ENCODE measurements at places on chromosomes 1 and 21. TPM values are rescaled to one million over a fixed set of nuclear protein-coding genes. Genes with fewer than 3 reads are reported as not detected.

Gene CNTN2
- 0.81 TPM for polyA plus RNA-seq

Gene STUM
- 2.2 TPM for polyA plus RNA-seq

Gene PHTF1
- polyA plus RNA-seq = 28.2 TPM

Gene COPA
- 162 TPM for polyA plus RNA-seq

Gene OR2L3
- not detected for polyA plus RNA-seq

DNA sequence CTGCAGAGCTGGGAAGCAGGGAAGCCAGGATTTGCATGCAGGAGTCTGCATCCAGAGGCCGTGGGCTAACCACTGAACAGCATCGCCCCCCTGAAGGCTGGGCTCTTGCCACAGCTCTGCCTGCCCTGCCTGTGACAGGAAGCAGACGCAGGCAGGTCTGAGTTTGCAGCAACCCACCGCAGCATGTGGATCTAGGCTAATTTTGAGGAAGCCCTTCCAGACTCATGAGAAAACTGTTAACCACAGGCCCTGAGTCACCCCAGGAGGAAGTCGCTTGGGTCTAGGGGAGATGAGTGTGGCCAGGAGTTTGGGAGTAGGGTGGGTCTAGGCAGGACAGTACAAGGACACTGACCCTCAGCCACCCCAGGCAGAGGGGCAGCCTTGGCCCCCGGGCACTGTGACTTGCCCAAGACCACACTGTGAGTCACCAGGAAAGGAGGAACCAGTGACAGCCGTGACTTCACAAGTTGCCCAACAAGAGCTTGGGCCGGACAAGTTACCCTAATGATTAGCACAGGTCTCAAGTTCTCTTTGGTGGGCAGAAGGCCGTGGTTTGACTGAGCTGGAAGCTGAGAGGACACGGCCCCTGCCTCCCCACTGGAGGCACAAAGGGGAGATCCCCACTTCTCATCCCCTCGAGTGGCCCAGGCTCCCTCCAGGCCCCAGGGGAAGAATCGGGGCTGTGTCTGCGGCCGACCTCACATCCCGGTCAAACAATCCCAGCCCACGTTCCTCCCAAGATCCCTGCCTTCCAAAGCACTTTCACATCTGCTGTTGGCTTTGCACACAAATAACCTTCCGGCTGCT lies 826 bp downstream of the LAPTM5 start:
- no peak for DNase-seq

GRCh38 chr1:17340358-17340757 lies 31.6 kb upstream of the PADI6 start:
- no peak for DNase-seq

DNA sequence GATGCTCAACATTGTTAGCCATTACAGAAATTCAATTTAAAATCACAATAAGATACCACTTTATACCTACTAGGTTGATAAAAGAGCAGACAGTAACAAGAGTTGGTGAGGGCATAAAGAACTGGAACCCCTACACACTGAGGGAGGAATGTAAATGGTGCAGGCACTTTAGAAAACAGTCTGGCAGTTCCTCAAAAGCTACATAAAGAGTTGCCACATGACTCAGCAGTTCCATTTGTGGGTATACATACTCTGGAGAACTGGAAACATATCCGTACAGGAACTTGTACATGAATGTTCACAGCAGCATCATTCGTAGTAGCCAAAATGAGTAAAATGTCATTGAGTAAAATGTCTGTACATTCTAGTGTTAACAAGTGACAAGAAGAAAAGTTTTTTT lies 17.0 kb downstream of the NSL1 start:
- no peak for DNase-seq

DNA sequence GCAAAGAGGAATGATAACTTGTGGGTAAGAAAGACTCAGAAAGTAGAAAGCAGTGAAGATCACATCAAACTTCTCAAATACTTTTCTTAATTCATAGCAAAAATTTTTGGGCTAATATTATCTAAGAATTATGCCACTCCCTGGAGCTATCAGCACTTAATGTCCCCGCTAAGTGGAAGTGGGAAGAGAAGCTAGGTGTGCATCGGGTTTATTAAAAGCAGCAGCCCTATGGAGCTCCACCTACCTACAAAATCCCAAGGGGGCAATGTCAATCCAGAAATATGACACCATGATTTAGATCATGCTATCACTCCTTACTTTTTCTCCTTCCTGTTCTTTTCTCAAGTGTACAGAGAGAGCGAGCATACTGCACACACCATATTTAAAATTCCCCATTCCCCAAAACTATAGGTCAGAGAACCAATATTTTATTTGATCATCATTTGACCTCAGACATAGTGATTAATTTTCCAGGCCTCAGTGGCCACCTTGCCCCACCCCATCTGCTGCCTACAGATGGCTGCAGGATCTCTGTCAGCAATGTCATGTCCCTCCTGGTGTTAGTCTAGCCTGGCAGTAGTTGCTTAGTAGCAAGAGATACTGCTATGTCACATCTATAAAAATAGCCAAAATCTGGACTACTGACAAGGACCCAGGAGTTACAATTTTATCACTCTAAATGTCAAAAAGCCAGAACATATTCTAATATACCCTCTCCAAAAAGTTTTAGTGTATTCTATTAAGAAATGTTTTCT lies 66.6 kb downstream of the MAP3K21 start:
- no peak for DNase-seq

DNA sequence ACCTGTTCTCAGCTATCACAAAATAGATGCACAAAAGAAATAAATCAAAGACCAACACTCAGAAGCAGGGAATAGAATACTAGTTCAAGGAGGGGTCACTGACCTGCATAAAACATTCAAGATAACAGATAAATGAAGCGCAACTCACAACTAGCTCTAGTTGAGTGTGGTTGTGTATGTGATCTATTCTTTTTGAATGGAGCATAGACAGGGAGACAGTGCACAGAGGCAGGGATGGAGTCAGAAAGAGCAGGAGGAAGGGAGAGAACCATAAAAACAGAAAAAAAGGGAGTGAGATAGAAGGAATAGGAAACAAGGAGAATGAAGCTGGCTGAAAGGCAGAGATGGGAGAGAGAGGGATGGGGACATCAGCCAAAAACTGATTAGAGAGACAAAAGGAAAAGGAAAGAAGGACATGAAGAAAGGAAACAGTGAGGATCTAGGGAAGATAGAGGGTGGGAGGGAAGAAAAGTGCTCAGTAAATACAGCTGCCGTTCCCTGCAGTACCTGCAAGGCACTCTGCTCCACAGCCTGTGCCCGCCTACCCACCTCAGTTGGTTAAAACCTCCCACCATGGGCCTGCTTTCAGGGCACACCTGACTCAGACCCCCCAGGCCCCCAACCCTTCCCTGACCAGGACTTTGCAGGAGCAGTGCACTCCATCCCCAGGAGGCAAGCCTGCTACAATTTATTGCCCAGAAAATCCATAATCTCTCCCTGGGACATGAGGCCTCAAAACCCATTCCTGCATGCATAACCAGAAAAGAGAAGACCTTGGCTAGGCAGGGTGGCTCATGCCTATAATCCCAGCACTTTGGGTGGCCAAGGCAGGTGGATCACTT lies 385.2 kb upstream of the POU3F1 start:
- no peak for DNase-seq

- DNase-seq = no peak
Measured at GRCh38 chr21:42299324-42300044, 15.7 kb downstream of the TFF3 start.

GRCh38 chr1:147185432-147185831 lies 13.2 kb upstream of the PRKAB2 start:
- no peak for DNase-seq

DNA sequence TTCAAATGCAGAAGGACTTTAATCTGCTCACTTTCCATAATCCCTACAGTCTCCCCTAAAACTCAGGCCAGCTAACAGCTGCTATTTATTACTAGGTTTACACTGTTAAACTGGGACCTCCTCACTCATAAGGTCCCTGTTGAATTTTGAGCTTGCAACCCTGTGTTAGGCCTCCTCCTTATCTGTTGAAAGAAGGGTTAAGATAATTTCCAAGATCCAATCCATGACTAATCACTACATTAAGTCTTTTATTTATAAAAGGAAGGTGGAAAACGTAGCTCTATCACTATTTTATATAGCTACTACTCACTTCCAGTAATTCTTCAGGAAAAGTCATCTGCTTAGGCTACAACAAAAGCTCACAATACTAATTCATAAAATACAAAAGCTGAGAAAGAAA lies 79.5 kb downstream of the EVI5 start:
- DNase-seq = no peak

DNA sequence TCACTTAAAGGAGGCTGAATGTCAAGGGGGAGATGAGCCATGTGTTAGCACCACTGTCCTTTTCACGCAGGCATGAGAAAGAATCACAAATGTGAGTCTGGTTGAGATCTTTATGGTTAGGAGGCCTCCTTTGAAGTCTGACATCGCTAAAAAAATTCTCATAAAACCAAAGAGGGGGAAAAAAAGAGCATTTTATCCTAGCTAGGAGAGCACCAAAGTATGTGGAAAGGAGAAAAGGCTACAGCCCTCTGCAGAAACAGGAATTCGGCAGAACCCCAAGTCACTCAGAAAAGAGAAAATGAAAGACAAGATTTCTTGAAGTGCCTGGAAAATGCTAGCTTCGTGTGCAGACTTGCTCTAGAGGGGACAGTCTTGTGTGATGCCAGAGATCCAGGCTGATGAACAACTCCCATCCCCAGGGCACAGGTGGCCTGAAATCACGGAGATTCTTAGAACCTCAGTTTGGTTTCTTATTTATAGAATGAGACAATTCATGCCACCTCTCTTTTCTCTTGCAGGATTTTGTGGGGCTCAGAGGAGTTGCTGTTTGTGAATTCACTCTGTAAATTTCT lies 61.5 kb downstream of the RUNX1 start:
- DNase-seq = no peak

Measured in left renal cortex interstitium (tissue), 4 donors.